ENCODE measurements at places on chromosomes 7 and 10.
A peak's percentile ranks its signal among the peaks of the same experiment; 100 is the strongest.

GRCh38 chr10:101453791-101454718, 100.1 kb downstream of the BTRC start:
- no peak for DNase-seq

GRCh38 chr10:52409195-52409594, 95.1 kb downstream of the DKK1 start:
- no peak for DNase-seq

DNA sequence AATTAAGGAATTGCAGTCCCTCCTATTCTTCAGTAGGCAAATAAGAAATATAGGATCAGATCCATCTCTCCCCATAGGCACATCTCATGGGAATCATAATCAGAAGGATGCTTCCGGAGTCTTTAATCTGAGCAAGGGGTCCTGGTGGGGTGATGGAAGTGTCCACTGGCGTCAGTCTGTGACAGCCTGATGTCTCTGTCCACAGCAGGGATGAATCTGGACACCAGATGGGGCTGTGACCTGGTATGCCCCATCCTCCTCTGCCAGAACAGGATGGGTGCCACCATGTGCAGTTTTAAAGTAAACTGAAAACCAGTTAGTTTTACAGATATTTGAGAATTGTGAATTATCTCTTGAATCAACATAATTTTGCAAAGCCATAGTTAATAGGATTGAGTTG, 148.7 kb downstream of the C1GALT1 start:
- DNase-seq = no peak

DNA sequence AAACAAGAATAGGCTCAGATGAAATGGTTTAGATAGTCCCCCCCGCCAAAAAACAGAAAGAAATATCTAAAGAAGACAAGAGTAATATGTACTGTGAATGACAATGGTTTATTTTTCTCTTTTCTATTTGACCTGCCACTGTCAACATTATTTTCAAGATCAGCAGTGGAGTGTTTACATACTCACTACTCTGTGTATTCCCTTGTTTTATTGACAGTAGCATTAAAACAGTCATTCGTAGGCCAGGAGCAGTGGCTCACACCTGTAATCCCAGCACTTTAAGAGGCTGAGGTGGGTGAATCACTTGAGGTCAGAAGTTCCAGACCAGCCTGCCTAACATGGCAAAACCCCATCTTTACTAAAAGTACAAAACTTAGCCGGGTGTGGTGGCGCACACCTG, 245.3 kb upstream of the SLC26A5 start:
- DNase-seq = no peak

DNA sequence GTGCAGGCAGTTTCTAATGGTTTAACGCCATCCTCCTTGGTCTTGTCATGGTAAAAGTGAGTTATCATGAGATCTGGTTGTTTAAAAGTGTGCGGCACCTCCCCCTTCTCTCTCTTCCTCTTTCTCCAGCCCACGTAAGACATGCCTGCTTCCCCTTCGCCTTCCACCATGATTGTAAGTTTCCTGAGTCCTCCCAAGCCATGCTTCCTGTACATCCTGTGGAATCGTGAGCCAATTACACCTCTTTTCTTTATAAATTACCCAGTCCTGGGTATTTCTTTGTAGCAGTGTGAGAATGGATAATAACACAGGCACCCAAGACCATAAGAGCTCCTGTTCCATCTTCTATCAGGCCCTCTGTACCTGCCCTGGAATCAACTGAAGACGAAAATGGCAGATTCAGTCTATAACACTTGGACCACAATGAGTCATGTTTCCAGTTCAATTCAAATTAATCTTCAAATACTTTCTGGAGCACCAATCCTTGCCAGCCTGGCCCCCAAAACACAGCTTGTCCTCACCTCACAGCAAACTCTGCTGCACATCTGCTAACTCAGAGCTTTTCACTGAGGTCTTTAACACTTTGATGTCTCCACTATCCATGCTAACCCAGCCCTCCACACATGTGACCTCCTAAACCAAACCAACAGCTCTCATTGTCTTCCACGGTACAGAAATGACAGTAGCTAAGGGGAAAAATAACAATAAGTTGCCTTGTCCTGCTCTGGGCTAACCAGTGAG, 73.2 kb downstream of the SFMBT2 start:
- DNase-seq = peak; percentile 78

All from inflammatory macrophage (primary cell).